ENCODE measurements at places on chromosomes 7 and 10.

- no peak for DNase-seq
These were observed 590.5 kb downstream of the PARD3 start for GRCh38 chr10:34224639-34225038.

GRCh38 chr7:32108651-32109050, 38.4 kb upstream of the PDE1C start:
- DNase-seq: no peak

- no peak for DNase-seq
These were observed 31.6 kb downstream of the RHEB start for GRCh38 chr7:151488096-151488495.

DNA sequence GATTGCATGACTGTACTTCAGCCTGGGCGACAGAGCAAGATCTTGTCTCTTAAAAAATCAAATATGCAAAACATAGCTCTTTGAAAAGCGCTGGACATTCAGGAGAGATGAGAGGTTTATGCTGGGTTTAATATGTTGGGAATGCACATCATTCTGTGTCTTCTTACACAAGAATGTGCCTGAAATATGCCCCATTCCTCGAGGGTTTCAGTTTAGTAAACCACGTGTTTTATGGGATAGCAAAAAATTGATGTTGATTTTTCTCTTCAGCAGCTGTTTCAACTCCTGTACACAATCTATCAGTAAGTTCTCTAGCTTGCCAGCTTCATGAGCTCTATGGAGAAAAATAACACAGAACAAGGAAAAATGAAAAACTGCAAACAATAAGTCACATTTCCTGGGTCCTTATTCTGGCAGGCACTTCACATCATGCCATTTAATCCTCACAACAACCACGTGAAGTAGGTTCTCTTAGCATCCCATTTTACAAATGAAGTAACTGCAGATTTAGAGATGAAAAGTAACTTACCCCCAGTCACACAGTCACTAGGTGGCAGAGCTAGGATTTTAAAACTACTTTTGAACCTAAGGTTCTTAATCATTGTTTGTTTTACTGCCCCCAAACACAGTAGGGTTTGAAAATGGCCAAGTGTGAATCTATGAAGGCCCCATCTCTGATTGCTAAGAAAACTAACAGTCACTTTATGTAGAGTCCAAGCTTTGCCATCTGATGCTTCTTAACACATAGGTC, 423.6 kb downstream of the PHTF2 start:
- DNase-seq: no peak

DNA sequence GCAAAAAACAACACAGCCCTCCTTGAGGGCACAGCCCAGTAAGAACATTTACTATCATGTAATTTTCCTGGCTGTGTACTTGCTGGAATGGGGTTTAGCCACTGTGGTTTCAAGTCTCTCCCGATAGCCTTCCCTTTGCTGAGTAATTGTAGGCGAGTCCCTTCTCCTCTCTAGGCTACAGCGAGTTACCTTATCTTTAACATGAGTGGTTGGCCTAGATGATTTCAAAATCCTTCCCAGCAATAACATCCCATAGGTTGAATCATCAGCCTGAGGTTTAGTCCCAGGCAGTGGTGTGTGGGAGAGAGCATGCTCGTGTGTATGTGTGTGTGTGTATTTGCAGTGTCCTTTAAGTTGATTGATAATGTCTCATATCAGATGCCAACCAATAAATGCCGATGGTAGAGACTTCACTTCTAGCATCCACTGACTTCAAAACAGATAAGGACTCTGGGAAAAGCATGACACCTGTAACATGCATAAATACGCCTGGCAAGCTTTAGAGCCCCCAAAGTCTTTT, 142.9 kb upstream of the ZMIZ1 start:
- DNase-seq: no peak

DNA sequence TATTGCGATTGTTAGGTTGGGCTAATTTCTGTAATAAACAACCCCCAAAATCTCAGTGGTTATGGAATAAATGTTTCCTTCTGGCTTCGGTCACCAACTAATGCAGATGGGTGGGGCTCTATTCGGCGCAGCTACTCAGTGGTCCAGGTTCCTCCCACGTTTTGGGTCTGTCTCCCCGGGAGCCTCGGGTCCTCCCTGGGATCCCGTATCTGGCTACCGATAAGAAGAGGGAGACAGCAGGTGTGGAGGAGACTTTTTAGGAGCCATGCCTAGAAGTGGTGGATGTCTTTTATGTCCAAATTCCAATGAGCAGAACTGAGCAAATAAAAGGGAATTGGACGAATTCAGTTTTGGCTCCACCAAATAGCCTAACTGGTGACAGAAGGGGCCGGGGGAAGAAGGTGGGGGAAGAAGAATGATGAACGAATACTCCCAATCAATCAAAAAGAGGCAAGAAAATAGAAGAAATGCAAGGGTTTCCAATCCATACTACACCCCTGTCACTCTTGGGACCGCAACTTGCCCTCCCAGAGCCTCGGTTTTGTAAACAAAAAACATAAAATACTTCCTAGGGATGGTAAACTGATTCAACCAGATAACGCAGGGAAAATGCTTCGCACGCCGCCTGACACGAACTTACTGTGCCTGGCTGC, 498 bp upstream of the C10orf53 start:
- no peak for DNase-seq

GRCh38 chr10:49180444-49180860, 7.7 kb downstream of the TMEM273 start:
- DNase-seq: no peak

- DNase-seq: no peak
These were observed 107.8 kb downstream of the GALNT17 start for GRCh38 chr7:71239586-71240268.

DNA sequence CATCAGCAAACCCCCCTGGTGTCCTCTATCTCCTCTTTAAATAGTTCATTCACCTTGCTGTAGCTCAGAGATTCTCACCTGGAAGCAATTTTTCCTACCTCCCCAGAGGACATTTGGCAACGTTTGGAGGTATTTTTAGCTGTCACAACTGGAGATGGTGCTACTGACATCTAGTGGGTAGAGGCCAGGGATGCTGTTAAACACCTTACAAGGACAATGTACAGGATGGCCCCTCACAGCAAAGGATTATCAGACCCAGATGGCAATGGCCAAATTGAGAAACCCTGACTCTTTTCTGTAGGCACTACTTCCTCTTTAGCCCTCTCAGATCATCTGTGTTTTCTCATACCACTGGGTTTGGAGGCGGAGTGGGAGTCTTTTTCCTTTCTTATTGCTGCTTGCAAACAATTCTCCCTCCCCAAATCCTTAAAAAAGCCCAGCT, 13.2 kb upstream of the TRA2A start:
- DNase-seq: no peak

GRCh38 chr10:122236690-122237306, 34.3 kb upstream of the BTBD16 start:
- no peak for DNase-seq

DNA sequence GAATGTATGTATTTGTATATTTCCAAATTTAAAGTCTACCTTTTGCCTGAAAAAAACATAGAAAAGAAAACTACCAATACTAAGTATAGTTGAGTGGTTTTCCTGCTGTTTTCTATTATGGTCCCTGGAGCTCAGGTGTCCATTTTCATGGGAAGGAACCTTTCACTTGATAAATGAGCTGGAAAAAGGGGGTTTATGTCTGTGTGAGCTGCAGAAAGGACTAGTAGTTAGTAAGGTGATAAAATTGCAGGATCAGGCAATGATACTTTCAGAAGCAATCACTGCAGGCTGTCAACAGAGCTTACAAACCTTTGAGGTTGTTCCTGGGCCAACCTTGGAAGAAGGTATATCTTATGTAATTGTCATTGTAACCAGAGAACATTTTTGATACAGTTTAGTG, 48.0 kb downstream of the ST7 start:
- DNase-seq: no peak

- no peak for DNase-seq
These were observed 104.5 kb downstream of the SMURF1 start for GRCh38 chr7:99039384-99039891.

DNA sequence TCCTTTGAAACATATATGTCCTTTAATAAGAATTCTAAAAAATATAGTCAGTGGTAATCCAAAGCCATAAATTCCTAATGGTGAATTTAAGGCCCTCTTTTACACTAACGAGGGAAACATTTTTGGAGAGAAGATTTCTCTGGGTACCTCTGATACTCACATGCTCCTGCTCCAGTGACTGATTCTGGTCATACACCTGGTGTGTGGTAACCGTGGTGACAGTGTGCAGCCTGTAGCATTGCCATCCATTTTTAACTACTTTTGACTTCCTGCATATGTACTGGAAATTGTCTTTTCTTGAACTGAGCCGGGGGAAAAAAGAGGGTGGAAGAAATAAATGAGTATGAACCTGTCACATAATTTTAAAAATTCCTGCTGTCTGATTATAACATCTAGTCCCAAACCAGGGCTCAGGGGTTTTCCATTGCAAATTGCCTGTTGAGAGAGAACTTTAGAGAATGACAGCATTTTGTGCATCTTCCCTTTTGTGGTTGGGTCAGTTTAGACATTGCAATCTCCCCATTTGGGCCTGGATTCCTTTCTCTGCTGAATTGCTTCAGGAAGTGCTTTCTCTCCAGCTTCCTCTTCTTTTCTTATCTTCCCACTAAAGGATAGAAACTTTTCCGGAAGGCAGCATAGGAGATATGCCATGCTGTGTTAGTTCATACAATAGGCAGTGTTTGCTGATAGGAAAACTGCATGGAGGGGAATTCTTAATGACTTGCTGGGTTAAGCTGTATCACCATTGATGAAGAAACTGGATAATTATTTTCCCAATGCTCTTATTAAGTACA, 125.5 kb downstream of the GRM3 start:
- no peak for DNase-seq

DNA sequence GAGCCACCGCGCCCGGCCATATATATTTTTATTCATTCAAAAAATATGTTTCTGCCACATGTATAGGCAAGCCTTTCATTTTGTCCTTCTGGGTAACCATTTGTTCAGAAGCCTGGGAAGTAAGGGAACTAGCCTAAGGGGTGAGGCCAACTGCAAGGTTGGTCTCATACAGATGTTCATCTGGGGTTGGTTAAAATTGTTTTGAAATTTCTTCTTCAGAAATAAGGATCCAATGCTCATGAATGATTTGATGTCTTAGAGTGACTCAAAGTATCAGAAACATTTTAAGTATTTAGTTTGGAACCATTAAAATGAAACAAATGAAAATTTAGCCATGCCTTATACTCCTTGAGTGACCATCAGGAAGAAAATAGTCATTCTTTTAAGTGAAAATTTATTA, 397.2 kb downstream of the SUGCT start:
- no peak for DNase-seq

DNA sequence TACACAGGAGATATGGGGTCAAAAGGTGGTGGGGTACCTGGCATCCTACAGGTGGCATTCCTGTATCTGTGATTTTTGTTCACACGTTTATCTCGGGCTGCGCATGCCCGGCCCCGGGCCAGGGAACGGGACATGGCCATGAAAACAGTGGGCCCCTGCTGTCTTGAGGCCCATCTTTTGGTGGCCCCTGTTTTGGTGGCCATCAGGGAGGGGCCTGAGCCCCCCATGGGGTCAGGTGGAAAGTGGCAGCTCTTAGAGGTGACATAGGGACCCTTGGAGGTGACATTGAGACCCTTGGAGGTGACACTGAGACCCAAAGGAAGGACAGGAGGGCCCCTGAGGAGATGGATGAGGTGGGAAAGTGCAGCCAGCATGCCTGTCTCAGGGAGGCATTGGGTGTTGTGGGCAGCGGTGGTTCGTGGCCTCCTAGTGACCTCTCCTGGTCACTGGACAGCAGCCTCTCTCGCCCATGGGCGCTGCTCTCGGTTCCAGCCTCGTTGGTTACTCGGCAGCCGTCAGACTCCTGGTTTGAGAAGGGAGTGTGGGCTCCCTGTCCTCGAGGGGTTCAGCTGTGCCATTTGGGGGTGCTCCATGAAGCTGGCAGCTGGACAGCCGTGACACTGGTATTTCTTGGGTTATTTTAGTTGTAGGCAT, 39.9 kb downstream of the INPP5A start:
- no peak for DNase-seq

Measured in CD8-positive, alpha-beta T cell (primary cell).